ENCODE measurements at places on chromosomes 4 and X.

- no peak for DNase-seq
These were observed 198.3 kb upstream of the GYPA start for GRCh38 chr4:144338834-144339233.

DNA sequence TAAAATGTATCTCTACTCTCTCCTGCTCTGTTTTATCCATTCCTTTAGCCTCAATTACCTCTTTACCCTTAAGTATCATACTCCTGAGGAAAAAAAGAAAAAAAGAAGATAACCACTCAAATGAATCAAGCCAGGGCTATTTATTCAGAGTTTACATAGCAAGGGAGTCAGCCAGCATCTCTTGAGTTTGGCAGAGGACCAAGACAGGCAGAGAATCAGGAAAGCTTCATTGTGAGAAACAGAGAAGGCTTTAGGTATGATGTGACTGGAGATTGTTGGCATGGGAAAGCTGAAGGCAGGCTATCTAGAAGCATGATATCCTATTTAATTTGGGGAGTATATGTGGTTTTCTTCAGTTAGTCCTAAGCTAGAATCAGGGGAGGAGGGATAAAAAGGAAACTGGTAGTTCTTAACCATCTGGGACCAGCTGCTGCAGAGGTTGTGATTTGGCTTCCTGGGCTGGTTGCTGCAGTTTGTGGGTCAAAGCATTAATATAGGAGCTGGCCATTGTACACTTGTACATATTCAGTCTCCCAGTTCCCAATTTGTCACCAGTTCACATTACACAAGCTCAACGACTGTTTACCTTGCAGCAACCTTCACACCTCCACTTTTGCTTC, 11.2 kb downstream of the APELA start:
- DNase-seq = no peak

- no peak for DNase-seq
These were observed 25.0 kb downstream of the CCNQ start for GRCh38 chrX:153573984-153574383.

- DNase-seq = no peak
These were observed 24.0 kb upstream of the MTHFD2L start for GRCh38 chr4:74133786-74134499.

DNA sequence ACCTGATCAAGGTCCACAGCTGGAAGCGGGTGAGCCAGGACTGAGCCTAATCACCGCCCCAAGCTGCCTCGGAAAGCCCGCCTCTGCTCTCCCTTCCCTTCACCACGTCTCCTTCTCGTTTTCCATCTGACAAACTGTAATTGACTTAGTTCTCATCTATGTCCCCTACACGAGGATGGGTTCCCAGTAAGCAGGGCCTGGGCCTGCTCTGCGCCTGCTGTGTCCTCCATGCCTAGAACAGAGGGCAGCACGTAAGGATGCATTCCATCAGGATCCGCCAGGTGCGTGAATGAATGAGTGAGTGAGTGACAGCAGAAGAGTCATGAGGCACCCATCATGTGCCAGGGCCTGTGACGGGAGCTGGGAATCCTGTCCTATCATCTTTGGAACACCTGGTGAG, 86.7 kb downstream of the JAKMIP1 start:
- no peak for DNase-seq

All from activated CD4-positive, alpha-beta T cell treated with anti-CD3 and anti-CD28 coated beads for 1 hour (primary cell).